ENCODE measurements at places on chromosomes 2 and 18. TPM values are rescaled to one million over a fixed set of nuclear protein-coding genes. Genes with fewer than 3 reads are reported as not detected.

Gene MOGAT1
- total RNA-seq: not detected

Gene DNAJB2
- total RNA-seq: 62.8 TPM

Gene TMEM198
- 2.4 TPM for total RNA-seq

Gene UGT1A3
- total RNA-seq: not detected

Gene IL36RN
- total RNA-seq: not detected

Gene IGFBP5
- total RNA-seq: not detected

Gene GRHL1
- total RNA-seq: 0.53 TPM

GRCh38 chr2:25445464-25445863 lies 103.7 kb upstream of the DNMT3A start:
- H3K27ac ChIP-seq: no peak overlapping the region
- no peak for DNase-seq
- H3K36me3 ChIP-seq: peaks cover 6% of the 10 kb centered on the region
- H3K4me1 ChIP-seq: no peaks in the 10 kb centered on the region
- no peak overlapping the region for H3K4me3 ChIP-seq
- no peaks in the 10 kb centered on the region for H3K27me3 ChIP-seq

GRCh38 chr2:130328710-130329109 lies 14.0 kb upstream of the IMP4 start:
- no peak overlapping the region for H3K4me3 ChIP-seq
- H3K36me3 ChIP-seq: no peaks in the 10 kb centered on the region
- peaks cover 8% of the 10 kb centered on the region for H3K4me1 ChIP-seq

GRCh38 chr2:160431441-160431840 lies 62.2 kb downstream of the RBMS1 start:
- H3K27me3 ChIP-seq: no peaks in the 10 kb centered on the region
- no peak for DNase-seq
- H3K4me3 ChIP-seq: no peak overlapping the region
- peaks cover 58% of the 10 kb centered on the region for H3K4me1 ChIP-seq
- H3K36me3 ChIP-seq: peaks cover 20% of the 10 kb centered on the region

DNA sequence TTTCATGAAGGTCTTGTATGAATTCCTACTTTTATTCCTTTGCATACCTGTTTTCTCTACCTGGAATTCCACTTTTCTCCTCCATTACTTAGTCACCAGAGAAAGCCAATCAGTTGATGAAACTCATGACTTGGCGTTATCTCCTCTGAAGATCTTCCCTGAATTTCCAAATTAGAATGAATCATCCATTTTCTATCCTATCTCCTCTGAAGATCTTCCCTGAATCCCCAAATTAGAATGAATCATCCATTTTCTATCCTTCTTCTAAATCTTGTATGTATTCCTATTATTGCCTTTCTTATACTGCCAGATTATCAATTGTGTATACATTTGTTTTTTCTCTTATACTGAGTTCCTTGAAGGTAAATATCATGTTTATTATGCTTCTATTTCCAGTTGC lies 440.4 kb downstream of the CCDC85A start:
- H3K36me3 ChIP-seq: no peaks in the 10 kb centered on the region
- H3K4me3 ChIP-seq: no peak overlapping the region

DNA sequence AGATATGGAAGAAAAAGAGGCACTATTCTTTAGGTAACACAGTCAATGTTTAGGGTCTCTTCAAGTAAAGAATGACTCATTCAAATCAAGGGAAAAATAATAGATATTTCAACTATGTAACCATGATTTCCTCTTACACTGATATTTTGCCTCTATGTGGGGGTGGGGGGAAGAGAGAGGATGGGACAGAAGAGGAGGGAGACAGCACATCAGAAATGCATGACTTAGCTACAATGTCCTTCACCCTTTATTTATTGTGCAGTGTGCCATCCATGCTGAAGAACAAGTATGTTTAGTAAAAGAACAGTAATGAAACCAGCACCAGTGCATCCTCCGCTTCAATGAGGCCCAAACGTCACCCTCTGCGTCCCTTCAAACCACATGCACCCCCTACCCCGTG lies 204.8 kb downstream of the HDAC4 start:
- no peak for DNase-seq
- H3K27me3 ChIP-seq: no peaks in the 10 kb centered on the region
- no peak overlapping the region for H3K4me3 ChIP-seq
- H3K36me3 ChIP-seq: peaks cover 3% of the 10 kb centered on the region

DNA sequence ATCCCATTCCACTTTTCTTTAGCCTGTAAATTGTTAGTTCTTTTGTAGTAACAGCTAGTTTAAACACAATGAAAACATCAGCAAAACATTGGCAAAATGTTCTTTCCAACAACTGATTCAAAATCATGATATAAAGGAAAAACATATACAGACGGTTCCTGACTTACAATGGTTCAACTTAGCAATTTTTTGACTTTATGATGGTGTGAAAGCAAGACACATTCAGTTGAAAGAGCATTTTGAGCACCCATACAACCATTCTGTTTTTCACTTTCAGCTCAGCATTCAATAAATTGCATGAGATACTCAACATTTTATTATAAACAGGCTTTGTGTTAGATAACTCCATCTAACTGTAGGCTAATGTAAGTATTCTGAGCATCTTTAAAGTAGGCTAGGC lies 185.1 kb downstream of the NOL4 start:
- no peaks in the 10 kb centered on the region for H3K27me3 ChIP-seq
- H3K27ac ChIP-seq: no peak overlapping the region
- DNase-seq: no peak
- H3K4me1 ChIP-seq: no peaks in the 10 kb centered on the region

- H3K4me3 ChIP-seq: no peak overlapping the region
- no peak overlapping the region for H3K27ac ChIP-seq
- H3K4me1 ChIP-seq: no peaks in the 10 kb centered on the region
- H3K36me3 ChIP-seq: no peaks in the 10 kb centered on the region
- no peak for DNase-seq
These were observed 46.3 kb upstream of the GBX2 start for GRCh38 chr2:236214376-236214995.

GRCh38 chr2:235264512-235264911 lies 229.3 kb upstream of the AGAP1 start:
- H3K27me3 ChIP-seq: peaks cover 65% of the 10 kb centered on the region
- H3K36me3 ChIP-seq: no peaks in the 10 kb centered on the region
- no peak for DNase-seq

GRCh38 chr2:166104773-166105172 lies 23.0 kb downstream of the SCN1A start:
- no peak for DNase-seq
- H3K4me3 ChIP-seq: no peak overlapping the region
- H3K36me3 ChIP-seq: no peaks in the 10 kb centered on the region
- no peaks in the 10 kb centered on the region for H3K4me1 ChIP-seq
- H3K27me3 ChIP-seq: no peaks in the 10 kb centered on the region

- no peak for DNase-seq
- no peak overlapping the region for H3K4me3 ChIP-seq
- no peaks in the 10 kb centered on the region for H3K27me3 ChIP-seq
- no peaks in the 10 kb centered on the region for H3K36me3 ChIP-seq
- H3K27ac ChIP-seq: no peak overlapping the region
These were observed 123.9 kb upstream of the CCDC150 start for GRCh38 chr2:196515608-196516007.

GRCh38 chr2:44948565-44949328 lies 7.2 kb downstream of the SIX3 start:
- peaks cover 19% of the 10 kb centered on the region for H3K4me1 ChIP-seq
- H3K4me3 ChIP-seq: no peak overlapping the region
- no peaks in the 10 kb centered on the region for H3K36me3 ChIP-seq

DNA sequence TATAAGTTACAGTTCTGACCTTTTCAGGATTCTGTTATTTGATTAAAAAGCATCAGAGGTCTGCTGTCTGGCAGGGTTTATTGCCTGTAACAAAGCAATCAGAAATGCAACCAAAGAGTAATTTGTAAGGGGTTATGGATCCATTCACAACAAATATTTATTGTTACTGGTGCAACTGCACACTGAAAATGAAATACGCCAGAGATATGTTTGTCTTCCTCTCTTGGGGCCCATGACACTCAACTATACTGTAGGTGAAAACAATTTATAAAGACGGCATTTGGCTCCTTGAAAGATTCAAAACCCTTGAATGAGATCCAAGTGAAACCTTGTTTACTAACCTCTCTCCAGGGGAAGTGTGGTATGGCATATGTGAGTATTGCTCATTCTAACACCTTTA lies 452.2 kb downstream of the MBD2 start:
- H3K27me3 ChIP-seq: no peaks in the 10 kb centered on the region
- no peaks in the 10 kb centered on the region for H3K4me1 ChIP-seq
- no peak overlapping the region for H3K27ac ChIP-seq
- no peaks in the 10 kb centered on the region for H3K36me3 ChIP-seq
- no peak overlapping the region for H3K4me3 ChIP-seq

DNA sequence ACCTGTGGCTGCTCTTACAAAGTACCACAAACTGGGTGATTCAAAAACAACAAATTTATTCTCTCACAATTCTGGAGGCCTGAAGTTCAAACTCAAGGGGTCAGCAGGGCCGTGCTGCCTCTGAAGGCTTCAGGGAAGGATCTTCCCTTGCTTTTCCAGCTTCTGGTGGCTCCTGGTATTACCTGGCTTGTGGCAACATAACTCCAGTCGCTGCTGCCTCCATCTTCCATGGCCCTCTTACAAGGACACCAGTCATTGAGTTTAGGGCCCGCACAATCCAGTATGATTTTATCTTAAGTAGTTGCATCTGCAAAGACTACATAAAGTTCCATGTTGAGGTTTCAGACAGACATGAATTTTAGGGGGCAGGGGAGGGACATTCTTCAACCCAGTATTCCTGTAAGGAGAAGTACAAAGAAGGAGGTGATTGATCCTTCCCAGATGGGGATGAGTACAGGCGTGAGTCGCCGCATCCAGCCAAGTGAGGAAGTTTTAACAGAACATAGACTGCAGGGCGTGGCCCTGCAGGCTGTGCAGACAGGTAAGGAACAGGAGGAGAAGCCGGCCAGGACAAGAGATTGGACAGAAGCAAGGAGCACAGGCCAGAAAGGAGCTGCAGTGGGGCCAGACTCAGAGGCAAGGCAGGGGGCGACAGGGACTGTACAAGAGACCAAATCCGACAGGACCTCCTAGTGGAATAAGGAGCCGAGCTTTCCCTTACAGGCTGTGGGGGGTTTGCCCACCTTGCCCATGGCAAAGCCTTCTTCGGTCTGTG lies 44.4 kb upstream of the BZW1 start:
- no peaks in the 10 kb centered on the region for H3K36me3 ChIP-seq
- no peaks in the 10 kb centered on the region for H3K27me3 ChIP-seq
- DNase-seq: no peak
- H3K27ac ChIP-seq: peak overlapping the region; percentile 11

GRCh38 chr2:7878786-7879482 lies 802.9 kb upstream of the ID2 start:
- H3K4me3 ChIP-seq: no peak overlapping the region
- H3K27me3 ChIP-seq: no peaks in the 10 kb centered on the region
- DNase-seq: no peak
- no peak overlapping the region for H3K27ac ChIP-seq
- no peaks in the 10 kb centered on the region for H3K4me1 ChIP-seq
- no peaks in the 10 kb centered on the region for H3K36me3 ChIP-seq

DNA sequence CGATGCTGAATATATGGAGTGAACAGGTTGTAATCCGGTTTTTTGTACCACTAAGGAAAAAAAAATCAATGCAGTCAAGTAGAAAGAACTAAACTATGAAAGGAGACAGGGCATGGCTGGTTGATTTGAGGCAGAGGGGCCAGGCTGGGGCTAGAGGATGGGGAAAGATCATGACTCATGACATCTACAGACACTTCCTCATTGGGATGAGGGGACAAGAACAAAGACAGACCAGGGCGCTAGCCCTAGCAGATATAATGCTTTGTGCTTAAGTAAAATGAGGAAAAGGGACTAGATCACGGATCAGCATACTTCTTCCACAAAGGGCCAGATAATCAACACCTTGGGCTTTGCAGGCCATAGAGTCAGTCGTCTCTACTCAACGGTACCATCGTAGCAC lies 55.8 kb downstream of the ST6GAL2 start:
- no peak overlapping the region for H3K27ac ChIP-seq
- no peak overlapping the region for H3K4me3 ChIP-seq
- H3K27me3 ChIP-seq: peaks cover 2% of the 10 kb centered on the region
- no peak for DNase-seq

DNA sequence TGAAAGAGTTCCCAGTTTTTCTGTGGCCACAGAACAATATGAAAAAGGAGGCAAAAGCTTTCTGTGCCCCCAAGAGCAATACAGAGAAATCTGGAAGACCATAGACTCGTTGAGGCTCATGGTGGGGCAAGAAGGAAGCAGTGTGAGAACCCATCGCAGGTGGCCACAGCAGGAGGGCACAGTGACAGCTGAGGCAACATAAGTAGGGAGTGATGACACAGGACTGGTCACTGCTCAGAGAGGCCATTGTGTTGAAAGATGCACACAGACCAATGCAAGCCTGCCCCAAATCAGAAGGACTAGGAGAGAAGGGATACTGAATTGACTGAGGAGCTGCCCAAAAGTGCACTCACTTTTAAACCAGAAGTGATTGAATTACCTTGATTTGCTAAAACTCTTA lies 483.6 kb downstream of the EPHA4 start:
- DNase-seq: no peak
- H3K27me3 ChIP-seq: peaks cover 2% of the 10 kb centered on the region
- H3K4me3 ChIP-seq: no peak overlapping the region
- H3K27ac ChIP-seq: no peak overlapping the region

DNA sequence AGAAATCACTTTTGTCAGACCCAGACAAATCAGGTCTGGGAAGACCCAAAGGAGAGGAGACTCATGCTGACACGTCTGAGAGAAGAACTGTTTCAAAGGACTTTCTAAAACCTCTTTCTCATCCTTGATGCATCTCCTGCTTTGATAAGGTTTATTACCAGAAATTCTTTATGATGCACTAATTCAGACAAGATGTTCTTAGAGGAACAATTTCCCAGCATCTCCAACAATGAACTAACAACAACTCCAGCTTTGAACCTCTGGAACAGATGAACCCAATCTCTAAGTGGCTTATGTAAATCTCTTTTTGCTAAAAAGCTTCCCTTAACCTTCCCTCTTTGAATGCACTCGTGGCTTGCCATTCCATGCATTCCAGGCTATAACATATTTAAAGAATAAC lies 15.9 kb upstream of the SERPINB11 start:
- H3K36me3 ChIP-seq: no peaks in the 10 kb centered on the region
- H3K27ac ChIP-seq: no peak overlapping the region
- DNase-seq: no peak
- H3K27me3 ChIP-seq: peaks cover 7% of the 10 kb centered on the region
- H3K4me3 ChIP-seq: no peak overlapping the region

DNA sequence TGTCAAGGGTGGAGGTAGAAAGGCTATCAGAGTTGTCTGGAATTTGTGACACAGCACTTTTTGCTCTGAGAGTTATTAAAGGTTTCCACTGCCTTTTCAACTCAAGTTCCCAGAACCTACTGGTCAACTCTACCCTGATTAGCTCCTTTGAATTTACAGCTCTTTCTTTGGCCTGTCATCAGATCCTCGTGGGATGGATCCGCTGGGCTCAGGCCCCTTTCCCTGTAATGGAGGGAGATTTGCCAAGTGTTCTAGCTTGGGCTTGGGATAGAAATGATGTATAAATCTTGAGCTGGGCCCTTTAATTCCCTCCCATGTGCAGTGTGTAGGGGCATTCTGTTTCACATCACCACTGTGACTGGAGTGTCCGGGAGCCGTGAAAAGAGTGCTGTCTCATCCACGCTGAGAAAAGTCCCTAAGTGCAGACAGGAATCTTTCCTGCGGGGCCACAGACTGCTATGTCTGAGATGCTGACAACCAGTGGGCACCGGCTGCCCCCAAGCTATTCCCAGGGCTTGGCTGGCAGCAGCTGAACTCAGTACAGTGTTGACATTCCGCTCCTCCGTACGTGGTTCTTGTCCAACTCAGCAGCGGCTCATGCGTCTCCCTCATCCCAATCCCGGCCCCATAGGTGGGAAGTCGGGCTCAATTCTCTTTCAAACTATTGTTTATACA lies 46.9 kb upstream of the ARHGAP28 start:
- no peak for DNase-seq
- no peaks in the 10 kb centered on the region for H3K4me1 ChIP-seq
- no peaks in the 10 kb centered on the region for H3K36me3 ChIP-seq
- H3K4me3 ChIP-seq: no peak overlapping the region
- H3K27me3 ChIP-seq: no peaks in the 10 kb centered on the region

Measured in activated CD4-positive, alpha-beta T cell treated with anti-CD3 and anti-CD28 coated beads for 36 hours (primary cell).